Activated CD4-positive, CD25-positive, alpha-beta regulatory T cell treated with anti-CD3 and anti-CD28 coated beads, Interleukin-2, amount 50 U/mL, for 16 hours (primary cell): ENCODE measurements at places on chromosomes 13 and 19.

- DNase-seq, result no peak
Observed at GRCh38 chr13:35930665-35931631, 200.2 kb downstream of the DCLK1 start.

GRCh38 chr19:47598407-47599349, 10.3 kb upstream of the BICRA start:
- no peak for DNase-seq

- no peak for DNase-seq
Observed at GRCh38 chr13:90272356-90272755, 1075.1 kb upstream of the MIR17HG start.

DNA sequence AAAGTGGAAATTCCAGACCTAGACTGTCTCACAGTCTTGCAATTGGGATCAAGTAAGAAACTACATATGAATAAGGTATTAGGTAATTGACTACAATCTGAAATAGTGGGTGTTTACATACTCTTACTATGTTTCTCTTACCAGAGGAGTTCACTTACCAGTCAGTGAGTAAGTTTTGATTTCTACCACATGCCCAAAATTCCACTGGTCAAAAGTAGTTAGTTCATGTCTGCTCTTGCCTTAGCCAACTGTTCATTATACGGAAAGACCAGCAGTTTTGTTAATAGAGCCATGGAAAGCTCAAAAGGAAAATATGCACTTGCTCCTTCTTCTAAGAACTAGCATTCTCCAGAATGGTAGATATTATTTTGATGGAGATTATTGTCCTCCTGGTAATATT, 490.8 kb downstream of the RFC3 start:
- DNase-seq, result no peak

DNA sequence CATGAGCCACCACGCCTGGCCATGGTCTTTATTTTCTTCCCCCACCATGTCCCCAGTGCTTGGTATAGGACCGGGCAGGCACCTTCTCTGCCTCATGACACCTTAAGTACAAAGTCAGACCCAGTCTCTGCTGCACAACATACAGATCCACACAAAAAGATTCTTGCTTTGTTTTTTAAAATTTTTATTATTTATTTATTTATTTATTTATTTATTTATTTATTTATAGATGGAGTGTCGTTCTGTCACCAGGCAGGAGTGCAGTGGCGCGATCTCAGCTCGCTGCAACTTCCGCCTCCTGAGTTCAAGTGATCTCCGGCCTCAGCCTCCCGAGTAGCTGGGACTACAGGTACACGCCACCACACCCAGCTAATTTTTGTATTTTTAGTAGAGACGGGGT, 2.5 kb upstream of the NFIX start:
- no peak for DNase-seq

- no peak for DNase-seq
Observed at GRCh38 chr13:43546816-43547215, 240.0 kb downstream of the ENOX1 start.

GRCh38 chr13:111947026-111947810, 119.7 kb upstream of the SOX1 start:
- no peak for DNase-seq

GRCh38 chr19:15841875-15842569, 26.6 kb upstream of the OR10H1 start:
- DNase-seq, result no peak

DNA sequence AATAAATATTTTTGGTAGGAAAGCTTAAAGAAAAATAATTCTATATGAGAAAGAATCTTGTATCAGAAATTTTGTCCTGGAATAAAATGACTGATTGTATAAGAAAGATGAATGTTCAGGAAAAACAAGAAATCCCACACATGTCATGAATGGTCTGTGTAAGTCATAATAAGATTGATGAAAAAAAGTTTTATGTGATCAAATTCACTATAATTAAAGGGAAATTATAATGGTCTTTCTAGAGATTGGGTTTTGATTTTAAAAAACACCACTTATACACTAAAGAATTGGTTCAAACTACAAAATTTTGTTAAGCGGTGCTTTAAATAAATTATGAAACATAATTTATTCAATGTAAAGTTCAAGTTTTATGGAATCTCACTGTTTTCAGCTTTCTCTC, 7.2 kb upstream of the ZNF841 start:
- no peak for DNase-seq
